Fibroblast of skin of left biceps (primary cell): ENCODE measurements at places on chromosomes 3 and 15.
A peak's percentile ranks its signal among the peaks of the same experiment; 100 is the strongest.

- DNase-seq: no peak
Measured at GRCh38 chr15:36818260-36818659, 238.8 kb downstream of the CDIN1 start.

DNA sequence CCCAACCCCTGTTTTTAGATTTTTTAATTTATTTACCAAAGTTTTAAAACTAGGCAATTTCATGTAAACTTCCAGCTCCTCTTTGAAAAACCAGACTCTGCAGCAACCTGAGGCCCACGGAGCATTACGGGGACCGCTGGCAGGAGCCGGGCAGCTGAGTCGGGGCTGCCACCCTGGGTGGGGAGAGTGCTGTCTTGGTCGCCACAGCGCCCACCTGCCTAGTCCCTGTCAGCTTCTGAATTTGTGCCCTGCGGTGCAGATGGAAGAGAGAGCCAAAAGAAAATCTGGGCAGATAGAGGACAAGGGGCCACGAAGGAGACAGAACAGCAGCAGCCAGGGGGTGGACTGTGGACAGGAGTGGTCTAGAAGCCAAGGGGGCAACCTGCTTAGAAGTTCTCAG lies 34.6 kb downstream of the PXYLP1 start:
- no peak for DNase-seq

- DNase-seq: no peak
Measured at GRCh38 chr15:92928225-92928750, 28.2 kb downstream of the CHD2 start.

DNA sequence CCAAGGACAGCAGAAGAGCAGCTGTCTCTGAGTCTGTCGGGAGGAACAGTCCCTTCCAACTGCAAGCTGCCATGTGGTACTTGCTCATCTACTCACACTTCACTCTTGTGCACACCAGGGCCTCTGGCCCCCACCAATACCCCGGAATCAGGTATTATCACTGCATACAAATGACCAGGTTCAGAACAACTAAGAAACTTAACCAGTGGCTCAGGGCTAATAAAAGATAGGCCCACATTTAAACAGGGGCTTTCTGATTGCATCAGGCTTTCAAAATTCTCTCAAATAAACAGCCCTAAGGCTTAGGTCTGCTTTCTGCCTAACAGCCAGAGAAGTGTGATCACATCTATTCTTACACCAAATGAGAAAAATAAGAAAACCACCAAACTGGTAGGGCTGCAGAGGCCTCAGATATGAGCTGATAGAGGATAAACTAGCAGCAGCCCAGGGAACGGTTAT lies 20.7 kb downstream of the CCDC12 start:
- DNase-seq: no peak

GRCh38 chr3:9915254-9916141 lies 1.4 kb upstream of the IL17RC start:
- DNase-seq: no peak

GRCh38 chr3:46667657-46668056 lies 25.8 kb downstream of the ALS2CL start:
- DNase-seq: no peak

DNA sequence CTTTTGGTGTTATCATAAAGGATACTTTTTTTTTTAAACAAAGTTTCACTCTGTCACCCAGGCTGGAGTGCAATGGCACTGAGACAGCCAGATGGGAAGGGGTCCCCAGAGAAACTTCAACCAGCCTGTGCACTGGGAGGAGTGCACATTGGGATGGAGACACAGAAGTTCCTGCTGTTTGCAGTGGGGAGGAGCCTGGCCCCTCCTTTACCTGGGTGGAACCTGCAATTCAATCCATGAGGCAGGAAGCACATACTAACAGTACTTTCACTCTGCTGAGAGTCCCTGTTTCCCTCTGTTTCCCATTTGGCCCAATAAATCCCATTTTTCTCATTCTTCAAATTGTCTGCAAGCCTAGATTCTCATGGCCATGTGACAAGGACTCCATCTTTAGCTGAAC lies 42.3 kb upstream of the LHFPL4 start:
- DNase-seq: no peak

GRCh38 chr15:45087513-45087912 lies 26.5 kb downstream of the DUOX2 start:
- DNase-seq: no peak

- DNase-seq: no peak
Measured at GRCh38 chr15:85607141-85607806, 187.5 kb downstream of the KLHL25 start.

DNA sequence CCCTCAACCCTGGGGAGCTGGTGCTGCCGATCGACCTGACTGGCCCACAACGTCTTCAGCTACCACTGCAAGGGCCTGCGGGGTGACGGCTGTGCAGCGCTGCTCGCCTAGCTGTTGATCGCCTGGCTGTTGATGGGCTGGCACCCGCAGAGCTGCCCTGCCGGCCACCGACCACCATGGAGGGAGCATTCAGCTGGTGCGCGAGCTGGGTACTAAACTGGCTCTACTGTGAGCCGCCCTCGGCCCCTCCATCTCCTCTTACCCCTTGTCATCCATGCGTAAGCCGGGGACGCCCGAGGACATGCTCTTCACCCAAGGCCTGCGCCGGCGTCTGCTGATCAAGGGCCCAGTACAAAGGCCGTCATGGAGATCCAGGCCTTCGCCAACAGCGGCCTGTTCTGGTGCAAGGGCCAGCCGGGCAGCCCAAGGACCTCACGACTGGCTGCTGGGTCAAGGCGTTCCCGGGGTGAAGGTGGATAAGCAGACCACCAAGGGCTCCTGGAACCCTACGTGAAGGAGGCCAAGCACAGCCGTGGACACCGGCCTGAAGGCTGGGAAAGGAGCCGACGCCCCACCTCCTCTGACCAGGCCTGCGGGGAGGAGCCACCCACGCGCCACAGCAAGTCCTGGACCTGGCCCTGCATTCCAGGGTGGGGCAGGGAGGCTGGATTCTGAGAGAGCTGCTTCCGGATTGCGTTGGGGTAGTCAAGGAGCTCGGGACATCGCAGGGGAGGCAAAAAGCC lies 46.9 kb downstream of the SFMBT1 start:
- no peak for DNase-seq

DNA sequence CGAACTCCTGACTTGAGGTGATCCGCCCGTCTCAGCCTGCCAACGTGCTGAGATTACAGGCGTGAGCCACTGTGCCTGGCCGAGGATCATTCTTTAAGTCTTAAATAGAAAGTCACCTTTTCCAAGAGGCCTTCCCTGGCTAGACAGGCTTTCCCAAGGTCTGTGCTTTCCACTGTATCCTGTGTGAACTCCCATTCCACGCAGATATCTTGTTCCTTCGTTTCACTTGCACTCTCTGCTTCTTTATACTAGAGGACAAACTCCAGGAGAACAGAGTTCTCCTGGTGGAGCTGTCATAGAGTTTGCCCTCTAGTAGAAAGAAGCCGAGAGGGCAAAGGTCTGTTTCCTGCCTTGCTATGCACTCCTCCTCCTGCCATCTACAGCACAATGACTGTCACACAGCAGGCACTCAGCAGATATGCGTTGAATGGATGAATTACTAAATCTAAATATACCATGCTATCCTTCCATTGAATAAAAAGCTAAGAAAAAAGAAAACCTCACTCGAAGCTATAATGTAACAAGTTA lies 211.2 kb downstream of the FOXP1 start:
- no peak for DNase-seq

DNA sequence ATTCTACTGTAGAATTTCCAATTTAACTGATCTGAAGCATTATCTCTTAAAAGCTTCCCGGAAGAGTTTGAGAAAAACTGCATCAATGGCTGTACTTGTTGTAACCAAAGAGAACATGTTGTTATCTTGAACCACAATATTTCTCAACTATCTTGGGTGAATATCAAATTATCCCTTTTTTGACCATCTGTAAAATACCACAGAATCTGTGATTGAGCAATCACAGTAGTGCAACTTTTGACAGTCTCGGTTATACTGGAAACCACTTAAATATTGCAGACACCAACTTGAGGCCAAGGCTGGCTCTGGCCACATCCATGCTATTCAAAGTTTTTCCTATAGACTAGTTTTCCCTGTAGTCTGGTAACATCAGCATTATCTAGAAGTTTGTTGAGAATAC lies 842.8 kb upstream of the EPHA6 start:
- peak; percentile 3 for DNase-seq

- no peak for DNase-seq
Measured at GRCh38 chr3:138867996-138868395, 33.3 kb upstream of the PIK3CB start.

DNA sequence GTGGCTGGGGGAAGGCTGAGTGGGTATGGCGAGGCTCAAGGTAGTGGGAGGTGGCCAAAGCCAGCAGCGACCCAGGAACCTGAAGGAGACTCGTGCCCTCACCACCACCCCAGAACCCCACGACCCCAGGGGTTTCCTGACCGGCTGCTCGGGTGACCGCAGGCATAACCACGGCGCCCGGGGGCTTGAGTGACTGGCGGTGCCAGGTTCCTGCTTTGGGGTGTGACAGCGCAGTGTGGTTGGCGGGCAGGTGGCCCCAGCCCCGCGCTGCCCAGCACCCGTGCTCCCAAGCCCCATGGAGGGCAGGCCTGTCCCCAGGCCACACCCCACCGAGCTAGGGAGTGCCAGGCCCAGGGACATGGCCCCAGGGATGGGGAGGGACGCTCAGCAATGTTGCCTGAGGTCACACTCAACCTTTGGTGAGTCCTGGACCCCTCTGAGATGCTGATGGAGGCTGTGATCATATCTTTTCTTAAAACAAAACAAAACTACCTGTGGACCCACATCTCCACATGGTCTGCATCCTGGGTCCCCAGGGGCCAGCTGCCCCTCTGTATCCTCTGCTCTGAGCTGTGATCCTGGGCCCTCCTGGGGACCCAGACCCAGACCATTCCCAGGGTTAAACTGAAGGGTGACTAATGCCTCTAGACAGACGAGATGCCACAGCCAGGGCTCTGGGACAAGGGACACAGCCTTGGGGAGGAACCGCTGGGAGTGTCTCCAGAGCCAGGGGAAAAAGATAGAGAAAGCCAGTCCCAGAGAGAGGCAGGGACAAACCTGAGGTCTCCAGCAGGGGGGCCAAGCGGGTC lies 13.0 kb downstream of the DNAJB8 start:
- DNase-seq: no peak

GRCh38 chr3:87082796-87083440 lies 92.0 kb upstream of the VGLL3 start:
- DNase-seq: peak; percentile 39

DNA sequence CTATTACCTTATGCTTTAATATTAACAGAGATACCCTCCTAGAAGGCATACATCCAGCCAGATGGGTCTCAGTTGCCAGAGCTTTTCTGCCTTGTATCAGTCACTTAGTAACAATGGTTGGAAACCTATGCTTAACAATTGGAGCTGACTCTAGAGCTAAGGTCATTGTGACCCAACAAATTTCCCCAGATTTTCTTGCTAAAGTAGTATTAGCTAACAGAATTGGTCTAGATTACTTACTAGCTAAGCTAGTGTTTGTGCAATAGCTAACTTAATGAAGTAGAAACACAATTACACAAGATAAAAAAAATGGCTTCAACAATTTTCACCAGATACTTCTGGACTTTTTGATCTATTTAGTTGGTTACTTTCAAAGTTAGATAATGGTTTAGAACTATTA lies 236.9 kb downstream of the NSUN3 start:
- DNase-seq: no peak

GRCh38 chr15:33378866-33379480 lies 68.2 kb downstream of the RYR3 start:
- no peak for DNase-seq

GRCh38 chr3:11072631-11073030 lies 80.1 kb downstream of the SLC6A1 start:
- no peak for DNase-seq

DNA sequence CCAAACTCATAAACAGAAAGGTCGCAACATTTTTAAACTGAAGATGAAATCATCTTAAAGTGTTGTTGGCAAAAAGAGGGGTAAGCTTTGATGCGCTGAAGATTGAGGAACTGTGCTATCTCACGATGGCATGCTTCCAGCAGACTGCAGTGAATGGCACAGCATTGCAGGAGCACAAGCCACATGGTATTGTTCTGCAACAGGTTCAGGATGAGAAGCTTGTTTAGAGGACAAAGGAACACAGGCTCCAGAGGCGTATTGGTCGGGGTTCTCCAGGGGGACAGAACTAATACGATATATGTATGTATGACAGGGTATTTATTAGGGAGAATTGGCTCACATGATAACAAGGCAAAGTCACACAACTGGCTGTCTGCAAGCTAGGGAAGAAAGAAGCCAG lies 13.8 kb upstream of the PLD1 start:
- DNase-seq: no peak

GRCh38 chr3:98991393-98991792 lies 89.9 kb upstream of the DCBLD2 start:
- DNase-seq: no peak

DNA sequence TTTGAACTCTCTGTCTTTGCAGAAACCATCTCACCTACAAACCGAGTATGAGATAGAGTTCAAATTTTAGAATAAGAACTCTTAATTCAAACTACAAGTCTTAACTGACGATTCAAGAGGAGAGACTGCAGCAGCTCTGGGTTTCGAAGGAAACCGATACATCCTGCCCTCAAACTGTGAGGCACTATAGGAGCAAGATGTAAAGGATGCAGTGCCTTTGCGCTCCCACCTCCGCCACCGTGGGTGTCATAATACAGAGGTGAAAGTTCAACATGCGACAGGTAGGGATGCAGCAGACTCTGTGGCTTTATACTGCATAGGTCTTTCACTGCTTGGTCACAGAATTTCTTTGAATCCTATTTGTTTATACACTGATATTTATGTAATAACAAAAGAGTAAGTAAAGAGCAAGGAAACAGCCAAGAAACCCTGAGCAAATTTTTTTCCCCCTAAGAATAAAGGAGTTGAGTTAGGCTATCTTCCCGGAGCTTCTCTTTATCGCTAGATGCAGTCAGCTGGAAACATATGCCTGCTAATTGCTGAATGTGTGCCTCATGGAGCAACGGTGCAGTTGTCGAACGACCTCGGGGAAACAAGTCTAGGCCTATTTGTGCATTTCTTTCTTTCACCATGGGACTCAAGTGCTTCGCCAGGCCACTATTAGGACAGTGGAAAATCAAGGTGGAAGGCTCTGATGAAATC lies 1097.6 kb upstream of the CFAP20DC start:
- DNase-seq: no peak

GRCh38 chr3:11716573-11717290 lies 73.0 kb upstream of the VGLL4 start:
- DNase-seq: no peak

DNA sequence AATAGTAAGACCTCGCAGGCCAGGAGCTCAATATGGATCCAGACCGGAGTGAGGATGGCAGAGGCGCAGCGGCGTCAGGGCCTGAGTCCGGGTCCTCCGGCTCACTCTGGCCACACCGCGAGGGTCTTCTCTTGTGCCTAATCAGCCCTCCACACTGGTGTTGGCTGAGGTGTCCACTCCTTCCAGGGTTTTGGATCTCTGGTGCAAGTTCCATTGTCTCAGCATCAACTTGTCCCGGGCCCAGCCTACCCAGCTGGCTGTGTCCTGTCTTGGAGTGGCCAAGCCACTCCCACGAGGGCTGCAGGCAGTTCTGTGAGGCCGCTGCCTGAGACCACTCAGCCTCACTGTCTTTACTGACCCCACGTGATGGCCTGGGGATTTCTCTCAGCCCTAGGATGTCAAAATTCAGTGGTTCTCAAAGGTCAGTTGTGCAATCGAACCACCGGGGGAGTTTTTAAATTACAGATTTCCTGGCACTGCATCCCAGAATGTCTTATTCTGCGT lies 12.6 kb upstream of the GOLGA6L7 start:
- DNase-seq: no peak

GRCh38 chr15:40103864-40104271 lies 4.8 kb downstream of the BMF start:
- no peak for DNase-seq

GRCh38 chr3:195097331-195098255 lies 173.4 kb downstream of the XXYLT1 start:
- DNase-seq: no peak

GRCh38 chr3:61793521-61793920 lies 232.2 kb downstream of the PTPRG start:
- no peak for DNase-seq

GRCh38 chr3:17120115-17120514 lies 235.4 kb downstream of the PLCL2 start:
- no peak for DNase-seq
